Activated CD8-positive, alpha-beta T cell treated with anti-CD3 and anti-CD28 coated beads, Interleukin-2, amount 10 ng/mL, durations not matched to agents 7 days and 5 days (primary cell): ENCODE measurements at places on chromosomes 2 and 18.

GRCh38 chr18:3624935-3625741, 175.2 kb downstream of the TGIF1 start:
- no peaks in the 10 kb centered on the region for H3K27me3 ChIP-seq
- peaks cover 37% of the 10 kb centered on the region for H3K4me1 ChIP-seq
- H3K36me3 ChIP-seq: no peaks in the 10 kb centered on the region
- H3K27ac ChIP-seq: peak overlapping the region; percentile 74
- peak overlapping the region; percentile 6 for H3K4me3 ChIP-seq

GRCh38 chr2:111032721-111033429, 87.8 kb upstream of the BCL2L11 start:
- no peaks in the 10 kb centered on the region for H3K36me3 ChIP-seq
- H3K4me1 ChIP-seq: peaks cover 11% of the 10 kb centered on the region
- no peak overlapping the region for H3K4me3 ChIP-seq
- H3K27me3 ChIP-seq: peaks cover 9% of the 10 kb centered on the region
- no peak for DNase-seq
- no peak overlapping the region for H3K27ac ChIP-seq

- H3K4me3 ChIP-seq: no peak overlapping the region
- H3K36me3 ChIP-seq: peaks cover 19% of the 10 kb centered on the region
- DNase-seq: peak; percentile 52
- no peaks in the 10 kb centered on the region for H3K27me3 ChIP-seq
- H3K27ac ChIP-seq: no peak overlapping the region
Observed at GRCh38 chr18:57561728-57562423, 24.6 kb downstream of the FECH start.

GRCh38 chr2:54942373-54942772, 107.9 kb downstream of the RTN4 start:
- H3K36me3 ChIP-seq: no peaks in the 10 kb centered on the region
- DNase-seq: peak; percentile 70
- H3K27ac ChIP-seq: no peak overlapping the region
- H3K4me3 ChIP-seq: no peak overlapping the region
- H3K4me1 ChIP-seq: peaks cover 3% of the 10 kb centered on the region

DNA sequence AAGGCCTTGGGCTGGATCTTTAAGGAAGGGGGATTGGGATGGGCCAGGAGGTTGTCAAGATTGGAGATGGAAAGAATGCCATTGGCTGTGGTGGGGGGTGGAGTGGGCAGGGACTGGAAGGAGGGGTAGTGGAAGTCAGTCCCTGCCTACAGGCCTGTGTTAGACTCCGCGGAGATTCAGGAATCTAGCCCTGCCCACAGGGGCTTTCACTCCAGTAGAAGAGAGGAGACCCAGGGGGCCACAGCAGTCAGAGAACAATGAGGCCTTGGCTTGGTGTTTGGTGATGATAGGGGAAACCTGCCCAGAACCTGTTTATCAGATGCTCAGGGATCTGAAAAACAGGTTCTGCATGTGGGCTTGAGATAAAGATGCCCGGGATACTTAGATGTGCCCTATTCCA, 6.1 kb downstream of the STEAP3 start:
- no peak overlapping the region for H3K27ac ChIP-seq
- DNase-seq: no peak
- no peaks in the 10 kb centered on the region for H3K36me3 ChIP-seq
- no peak overlapping the region for H3K4me3 ChIP-seq

DNA sequence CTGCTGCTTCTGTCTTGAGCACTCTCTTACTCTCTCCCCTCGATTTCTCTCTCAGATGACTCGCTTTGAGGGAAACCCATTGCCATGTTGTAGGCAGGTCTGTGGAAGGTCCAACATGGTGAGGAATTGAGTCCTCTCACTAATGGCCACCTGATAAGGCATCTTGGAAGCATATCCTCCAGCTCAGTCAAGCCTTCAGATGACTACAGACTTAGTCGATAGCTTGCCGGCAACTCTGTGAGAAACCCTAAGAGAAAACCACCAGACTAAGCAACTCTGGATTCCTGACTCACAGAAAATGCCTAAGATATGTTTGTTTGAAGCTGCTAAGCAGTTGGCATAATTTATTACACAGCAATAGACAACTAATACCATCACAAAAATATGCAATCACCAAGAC, 51.2 kb downstream of the WDR75 start:
- no peak overlapping the region for H3K4me3 ChIP-seq
- no peaks in the 10 kb centered on the region for H3K4me1 ChIP-seq
- DNase-seq: no peak
- no peaks in the 10 kb centered on the region for H3K36me3 ChIP-seq
- peaks cover 5% of the 10 kb centered on the region for H3K27me3 ChIP-seq

DNA sequence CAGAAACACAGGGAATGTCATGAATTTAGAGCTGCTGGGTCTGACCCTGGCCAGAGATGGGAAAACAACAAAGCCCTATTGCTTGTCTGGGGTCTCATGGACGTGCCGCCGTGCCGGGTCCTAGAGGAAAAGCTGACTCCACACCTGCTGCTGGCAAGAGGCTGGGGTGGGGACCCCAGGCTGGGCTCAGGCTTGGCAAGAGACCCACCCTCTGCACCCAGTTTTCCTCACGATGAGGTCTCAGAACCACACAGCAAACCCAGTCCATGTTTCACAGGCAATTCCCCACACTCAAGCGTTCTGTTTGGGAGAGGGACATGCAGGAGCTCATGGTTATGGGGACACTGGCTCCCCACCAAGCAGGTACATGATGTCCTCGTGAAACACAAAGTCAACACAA, 367.3 kb upstream of the SALL3 start:
- H3K4me1 ChIP-seq: no peaks in the 10 kb centered on the region
- no peak overlapping the region for H3K27ac ChIP-seq
- no peaks in the 10 kb centered on the region for H3K36me3 ChIP-seq
- no peak overlapping the region for H3K4me3 ChIP-seq
- DNase-seq: no peak

DNA sequence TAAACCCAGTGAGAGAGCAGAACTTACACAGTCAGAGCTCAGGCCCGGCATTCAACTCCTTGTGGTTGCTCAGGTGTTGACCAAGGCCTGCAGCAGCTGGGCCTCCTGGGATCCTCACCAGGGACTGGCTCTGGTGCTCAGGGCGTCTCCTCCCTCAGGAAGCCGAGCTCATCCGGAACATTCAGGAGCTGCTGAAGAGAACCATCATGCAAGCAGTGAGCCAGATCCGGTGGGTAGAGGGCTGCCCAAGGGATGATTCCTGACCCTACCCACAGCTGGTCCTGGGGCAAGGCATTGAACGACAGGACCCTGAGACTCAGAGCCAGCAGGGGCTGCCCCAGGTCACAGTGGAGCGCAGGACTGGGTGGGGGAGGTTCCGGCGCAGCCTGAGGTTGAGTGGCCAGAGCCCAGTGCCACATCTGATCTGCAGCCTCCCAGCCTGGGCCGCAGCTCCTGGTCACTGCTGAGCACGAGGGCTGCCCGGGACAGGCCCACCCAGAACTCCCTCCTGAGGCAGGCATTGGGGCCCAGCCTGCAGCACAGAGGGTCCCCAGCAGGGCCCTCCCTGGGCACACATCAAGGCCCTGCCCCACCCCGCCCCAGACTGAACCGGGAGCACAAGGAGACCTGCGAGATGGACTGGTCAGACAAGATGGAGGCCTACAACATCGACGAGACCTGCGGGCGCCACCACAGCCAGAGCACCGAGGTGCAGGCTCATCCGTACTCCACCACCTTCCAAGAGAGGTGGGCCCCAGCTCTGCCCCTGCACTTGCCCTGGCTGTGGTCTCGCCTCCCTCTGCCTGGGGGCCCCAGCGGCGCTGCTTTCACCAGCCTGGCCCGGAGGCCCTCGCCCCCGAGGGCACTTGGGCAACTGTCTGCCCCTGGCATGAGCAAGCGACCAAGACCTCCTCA, 2.4 kb downstream of the TEKT4 start:
- DNase-seq: no peak
- no peaks in the 10 kb centered on the region for H3K27me3 ChIP-seq
- no peaks in the 10 kb centered on the region for H3K4me1 ChIP-seq
- no peaks in the 10 kb centered on the region for H3K36me3 ChIP-seq
- H3K27ac ChIP-seq: no peak overlapping the region

GRCh38 chr2:241132538-241133435, 16.5 kb downstream of the PASK start:
- H3K27me3 ChIP-seq: no peaks in the 10 kb centered on the region
- DNase-seq: no peak
- peaks cover 15% of the 10 kb centered on the region for H3K36me3 ChIP-seq
- H3K4me1 ChIP-seq: peaks cover 9% of the 10 kb centered on the region
- no peak overlapping the region for H3K27ac ChIP-seq

DNA sequence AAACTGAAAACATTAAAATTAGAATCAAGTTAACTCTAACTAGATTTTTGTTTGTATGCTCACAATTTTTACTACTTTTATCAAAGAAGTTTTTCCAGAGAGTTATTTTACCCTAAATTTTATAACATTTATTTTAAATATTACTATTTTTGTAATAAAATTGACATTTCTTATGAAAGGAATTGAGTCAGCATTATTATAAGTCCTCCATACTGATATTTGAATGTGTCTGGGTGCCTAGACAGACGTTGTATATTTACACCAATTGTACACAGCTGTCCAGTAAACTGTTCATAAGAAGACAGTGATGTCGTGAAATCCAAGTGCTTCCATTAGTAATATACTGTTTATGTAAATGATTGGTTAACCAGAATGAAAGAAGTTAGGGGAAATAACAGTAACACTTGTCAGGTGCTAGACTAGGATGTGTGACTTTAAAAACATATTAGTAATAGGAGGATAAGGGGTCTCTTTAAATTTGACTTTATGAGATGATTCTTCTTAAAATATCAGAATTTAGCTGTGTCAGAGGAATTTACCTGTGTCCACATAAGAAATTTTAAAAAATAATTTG, 73.7 kb downstream of the TANK start:
- peaks cover 4% of the 10 kb centered on the region for H3K27me3 ChIP-seq
- H3K27ac ChIP-seq: no peak overlapping the region
- peaks cover 27% of the 10 kb centered on the region for H3K36me3 ChIP-seq
- peaks cover 23% of the 10 kb centered on the region for H3K4me1 ChIP-seq
- no peak overlapping the region for H3K4me3 ChIP-seq

DNA sequence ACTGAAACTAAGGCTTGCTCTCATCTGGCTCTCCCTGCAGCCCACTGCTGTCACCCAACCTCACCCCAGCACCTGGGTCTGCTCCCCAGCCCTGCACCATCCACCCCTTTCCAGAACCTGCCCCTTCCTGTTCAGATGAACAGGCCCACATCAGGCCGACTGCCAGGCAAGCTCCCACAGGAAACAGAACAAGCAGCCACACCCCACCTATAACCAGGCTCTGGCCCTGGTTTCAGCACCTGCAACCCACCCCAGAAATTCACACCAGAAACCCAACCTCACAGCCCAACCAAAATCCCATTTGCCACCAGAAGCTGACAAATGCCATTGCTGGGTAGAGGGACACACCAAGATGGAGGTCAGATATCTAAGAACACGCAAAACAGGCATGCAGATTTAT, 159.2 kb upstream of the ID2 start:
- H3K4me3 ChIP-seq: peak overlapping the region; percentile 23
- H3K36me3 ChIP-seq: peaks cover 28% of the 10 kb centered on the region
- H3K27me3 ChIP-seq: no peaks in the 10 kb centered on the region
- H3K27ac ChIP-seq: peak overlapping the region; percentile 89
- peaks cover 93% of the 10 kb centered on the region for H3K4me1 ChIP-seq
- peak; percentile 54 for DNase-seq

GRCh38 chr2:28294451-28294850, 98.2 kb upstream of the FOSL2 start:
- H3K27me3 ChIP-seq: no peaks in the 10 kb centered on the region
- DNase-seq: no peak
- H3K4me1 ChIP-seq: peaks cover 1% of the 10 kb centered on the region
- peaks cover 4% of the 10 kb centered on the region for H3K36me3 ChIP-seq

DNA sequence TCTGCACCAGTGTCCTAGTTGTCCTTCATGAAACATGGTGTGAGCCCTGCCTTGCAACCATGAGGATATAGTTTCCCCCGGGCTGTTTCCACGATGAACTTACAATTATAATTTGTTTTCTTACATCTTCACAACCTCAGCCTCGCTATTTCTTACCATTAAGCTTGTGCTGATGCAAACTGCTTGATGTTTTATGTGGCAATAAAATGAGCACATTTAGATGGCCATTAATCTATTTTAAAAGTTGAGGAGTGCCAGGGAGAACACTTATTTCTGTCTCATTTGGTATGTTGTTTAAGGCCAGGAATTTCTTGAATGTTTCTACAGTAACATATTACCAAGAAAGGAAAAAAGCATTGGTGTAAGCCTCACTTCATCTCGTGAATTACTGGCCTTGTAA, 214.5 kb upstream of the SLC8A1 start:
- H3K4me3 ChIP-seq: no peak overlapping the region
- no peaks in the 10 kb centered on the region for H3K27me3 ChIP-seq
- H3K4me1 ChIP-seq: no peaks in the 10 kb centered on the region
- no peak for DNase-seq
- H3K36me3 ChIP-seq: no peaks in the 10 kb centered on the region
